ENCODE measurements at places on chromosomes 4 and X.

- no peak for DNase-seq
Measured at GRCh38 chr4:85495621-85496020, 20.7 kb downstream of the ARHGAP24 start.

GRCh38 chr4:31328932-31329331 is 608.8 kb downstream of the PCDH7 start:
- peak; percentile 1 for DNase-seq

DNA sequence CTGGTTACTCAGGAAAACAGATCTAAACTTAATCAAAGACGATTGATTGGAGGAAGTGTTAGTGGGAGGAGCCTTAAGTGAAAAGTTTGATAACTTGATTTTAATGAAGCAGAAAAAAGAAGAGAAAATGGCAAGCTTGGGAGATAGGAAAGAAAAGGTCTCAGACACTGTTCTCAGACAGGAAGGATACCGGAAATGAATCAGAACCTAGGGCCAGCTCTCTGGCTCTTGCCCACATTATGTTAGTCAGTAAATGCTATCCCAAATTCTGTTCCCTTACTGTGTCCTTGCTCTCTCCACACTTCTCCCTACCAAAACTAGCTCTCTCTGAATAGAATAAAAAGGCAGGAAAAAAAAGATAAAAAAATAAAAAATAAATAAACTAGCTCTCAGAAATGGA is 48.6 kb upstream of the TMEM164 start:
- DNase-seq = no peak

- no peak for DNase-seq
Measured at GRCh38 chrX:150577174-150577573, 8.8 kb downstream of the MTM1 start.

GRCh38 chr4:127668770-127669169 is 36.0 kb downstream of the INTU start:
- DNase-seq = no peak

DNA sequence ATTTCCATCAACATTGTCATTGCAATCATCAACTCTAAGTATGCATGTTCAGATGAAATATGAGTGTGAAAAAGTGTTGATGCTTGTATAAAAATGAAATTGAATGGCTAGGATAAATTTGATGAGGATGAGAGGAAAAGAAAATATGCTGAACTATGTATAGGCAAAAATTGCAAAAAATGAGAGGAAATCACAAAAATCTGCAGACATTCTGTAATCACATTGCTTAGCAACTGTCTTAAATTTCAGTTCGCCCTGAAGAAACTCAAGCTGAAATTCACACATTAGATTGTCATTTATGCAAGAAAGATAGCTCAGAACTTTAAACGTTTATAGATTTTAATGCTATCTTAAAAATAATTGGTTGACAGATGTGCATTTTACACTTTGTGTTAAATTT is 1098.8 kb upstream of the IGFBP7 start:
- DNase-seq = no peak

GRCh38 chrX:65241059-65241721 is 264.9 kb upstream of the ZC4H2 start:
- no peak for DNase-seq
